ENCODE measurements at places on chromosomes 3 and 15.

- no peak for DNase-seq
Observed at GRCh38 chr3:196454935-196455334, 22.7 kb upstream of the UBXN7 start.

- DNase-seq = no peak
Observed at GRCh38 chr3:152595975-152596821, 238.7 kb upstream of the P2RY1 start.

GRCh38 chr3:111314898-111315297, 227.1 kb upstream of the CD96 start:
- no peak for DNase-seq

DNA sequence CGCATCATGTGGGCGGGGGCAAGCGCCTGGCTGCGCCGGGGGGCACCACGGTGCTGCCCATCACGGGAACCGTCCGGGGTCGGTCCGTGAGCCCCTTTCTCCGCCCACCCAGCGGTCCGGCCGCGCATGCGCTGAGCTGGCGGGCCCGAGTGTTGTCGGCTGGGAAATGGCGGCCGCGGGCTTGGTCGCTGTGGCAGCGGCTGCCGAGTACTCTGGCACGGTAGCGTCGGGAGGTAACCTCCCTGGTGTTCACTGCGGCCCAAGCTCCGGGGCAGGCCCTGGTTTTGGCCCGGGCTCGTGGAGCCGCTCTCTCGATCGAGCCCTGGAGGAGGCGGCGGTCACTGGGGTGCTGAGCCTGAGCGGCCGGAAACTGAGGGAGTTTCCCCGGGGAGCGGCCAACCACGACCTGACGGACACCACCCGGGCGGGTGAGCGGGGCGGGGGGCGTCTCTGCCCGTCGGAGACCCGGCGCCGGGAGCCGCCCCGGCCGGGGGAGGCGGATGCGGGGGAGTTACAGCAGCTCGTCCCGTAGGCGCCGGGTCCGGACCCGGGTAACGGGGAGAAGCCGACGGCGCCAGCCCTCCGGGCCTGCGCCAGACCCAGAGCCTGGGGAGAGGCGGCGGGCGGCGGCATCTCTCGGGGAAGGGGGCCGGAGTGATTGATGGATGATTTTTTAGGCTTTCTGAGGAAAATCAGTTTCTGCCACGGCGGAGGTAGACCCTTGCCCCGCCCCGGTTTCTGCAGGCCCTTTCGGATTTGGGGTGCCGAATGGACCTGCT, at the start of gene LRCH3:
LRCH3 (plus strand) TSS at position 142 of the 779 bp plus-strand sequence; CDS start at position 167, 25 bp downstream.
- peak; percentile 79 for DNase-seq

DNA sequence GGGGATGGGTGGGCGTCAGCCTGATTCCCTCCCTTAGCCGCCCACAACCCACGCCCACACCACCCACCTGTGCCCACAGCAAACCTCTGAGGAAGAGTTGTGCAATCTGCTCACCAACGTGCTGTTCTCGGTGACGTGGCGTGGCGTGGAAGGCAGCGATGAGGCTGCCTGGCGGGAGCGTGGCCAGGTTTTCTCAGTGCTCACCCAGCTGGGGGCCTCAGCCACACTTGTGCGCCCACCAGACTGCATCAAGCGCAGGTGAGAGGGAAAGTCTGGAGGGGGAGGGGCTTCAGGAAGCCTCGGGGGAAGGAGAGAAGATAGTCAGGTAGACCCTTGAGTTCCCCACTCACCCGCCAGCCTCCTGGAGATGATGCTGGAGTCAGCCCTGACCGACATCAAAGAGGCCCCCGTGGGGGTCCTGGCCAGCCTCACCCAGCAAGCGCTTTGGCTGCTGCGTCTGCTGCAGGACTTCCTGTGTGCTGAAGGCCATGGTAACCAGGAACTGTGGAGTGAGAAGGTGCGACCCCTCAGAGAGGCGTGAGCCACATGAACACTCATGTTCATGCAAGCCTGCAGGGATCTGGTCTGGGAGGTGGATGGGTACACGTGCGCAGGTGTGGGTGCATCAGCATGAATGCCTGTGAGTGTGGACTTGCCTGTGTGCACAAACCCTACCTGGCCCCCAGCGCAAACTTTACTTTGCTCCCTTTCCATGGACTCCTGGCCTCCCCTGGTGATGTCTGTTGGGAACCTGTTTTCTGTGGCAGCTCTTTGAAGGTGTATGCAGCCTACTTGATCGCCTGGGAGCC, 21.7 kb downstream of the NBEAL2 start:
- DNase-seq = no peak

GRCh38 chr3:32120471-32120870, 14.1 kb downstream of the GPD1L start:
- no peak for DNase-seq

DNA sequence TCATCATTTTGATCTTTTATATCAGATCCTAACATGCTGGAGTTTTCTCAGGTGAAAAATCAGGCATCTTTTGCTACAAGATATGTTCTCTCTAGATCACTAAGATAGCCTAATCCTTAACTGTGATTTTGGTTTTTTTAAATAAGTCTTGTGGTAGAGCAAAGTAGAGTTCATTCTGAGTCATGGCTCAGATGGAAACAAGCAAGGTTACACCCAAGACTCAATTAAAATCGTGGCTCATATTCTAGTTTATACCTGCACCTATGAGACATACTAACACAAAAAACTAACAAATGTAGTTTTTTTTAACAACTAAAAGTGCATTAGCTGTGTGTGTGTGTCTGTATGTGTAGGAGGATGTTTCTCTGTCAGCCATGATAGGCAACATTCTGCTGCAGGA, 428.2 kb downstream of the NLGN1 start:
- no peak for DNase-seq

- DNase-seq = no peak
Observed at GRCh38 chr3:72964633-72965032, 32.0 kb upstream of the PPP4R2 start.

DNA sequence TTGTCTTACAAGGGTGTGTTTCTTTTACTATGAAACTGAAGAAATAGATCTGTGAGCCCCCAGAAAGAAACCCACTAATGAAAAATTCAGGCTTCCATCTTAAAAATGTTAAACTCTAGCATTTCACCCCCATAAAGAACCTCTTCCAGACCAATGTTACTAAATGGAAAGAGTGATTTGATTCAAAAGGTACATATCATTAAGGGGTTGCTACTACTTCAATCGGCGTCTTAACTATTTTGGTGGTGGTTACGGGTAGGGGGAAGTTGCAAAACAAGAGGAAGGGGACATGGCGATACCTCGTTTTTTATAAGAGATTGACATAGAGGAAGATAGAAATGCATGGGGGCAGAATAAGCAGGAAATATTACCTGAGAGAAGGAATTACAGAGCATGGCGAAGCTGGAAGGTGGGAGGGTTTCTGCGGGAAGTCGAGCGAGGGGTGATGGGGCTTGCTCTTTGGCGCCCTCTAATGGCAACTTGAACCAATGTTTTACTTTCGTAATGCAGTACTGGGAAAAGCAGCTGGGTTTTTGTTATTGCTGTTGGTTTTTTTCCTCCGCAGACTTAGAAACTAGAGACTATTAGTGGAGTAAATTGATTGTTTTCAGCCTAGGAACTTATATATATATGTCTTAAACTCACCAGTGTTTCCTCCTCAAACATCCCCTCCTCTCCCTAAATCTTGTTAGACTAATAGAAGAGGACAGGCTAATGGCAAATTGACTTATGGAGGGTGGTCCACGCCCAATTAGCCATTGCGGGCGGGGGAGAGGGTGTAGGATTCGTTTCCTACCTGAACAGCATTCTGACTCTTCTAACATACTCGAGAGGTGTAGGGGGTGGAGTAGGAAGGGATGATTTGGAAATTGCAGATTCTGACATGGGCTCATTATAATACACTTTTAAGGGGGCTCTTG, 11.3 kb upstream of the SOX2 start:
- DNase-seq = peak; percentile 84

DNA sequence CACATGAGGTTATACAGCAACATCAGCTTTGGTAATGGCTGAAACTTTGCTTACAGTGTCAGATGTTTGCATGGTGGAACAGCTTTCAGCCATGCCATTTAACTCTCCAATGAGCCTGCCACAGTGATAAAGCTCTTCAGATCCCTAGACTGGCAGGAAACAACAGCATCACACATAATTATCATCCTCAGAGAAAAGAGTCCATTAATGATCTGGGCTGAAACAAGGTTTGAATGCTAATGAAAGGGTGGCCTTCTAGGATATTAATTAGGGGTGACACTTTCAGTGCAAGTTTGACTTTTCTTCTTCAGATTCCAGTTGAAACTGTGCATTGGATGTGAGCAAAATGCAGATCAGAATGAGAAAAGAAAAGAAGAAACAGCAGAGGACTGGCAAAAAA, 166.6 kb downstream of the IGSF11 start:
- DNase-seq = no peak

DNA sequence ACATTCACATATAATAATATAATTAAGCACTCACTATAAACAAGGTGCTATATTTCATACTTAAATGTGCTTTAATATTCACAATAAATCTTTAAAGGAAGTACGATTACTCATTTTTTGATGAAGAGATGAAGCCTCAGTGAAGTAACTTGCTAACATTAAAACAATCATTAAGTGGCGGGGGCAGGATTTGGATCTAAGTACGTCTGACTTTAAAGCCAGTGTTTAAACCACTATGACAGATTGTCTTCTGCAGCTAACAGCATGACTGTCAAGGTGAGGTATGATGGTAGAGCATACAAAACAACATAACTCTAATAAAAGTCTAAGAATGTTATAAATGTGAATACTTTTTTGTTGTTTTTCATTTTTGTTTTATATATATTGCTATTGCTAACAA, 862.1 kb downstream of the ROBO1 start:
- DNase-seq = no peak

DNA sequence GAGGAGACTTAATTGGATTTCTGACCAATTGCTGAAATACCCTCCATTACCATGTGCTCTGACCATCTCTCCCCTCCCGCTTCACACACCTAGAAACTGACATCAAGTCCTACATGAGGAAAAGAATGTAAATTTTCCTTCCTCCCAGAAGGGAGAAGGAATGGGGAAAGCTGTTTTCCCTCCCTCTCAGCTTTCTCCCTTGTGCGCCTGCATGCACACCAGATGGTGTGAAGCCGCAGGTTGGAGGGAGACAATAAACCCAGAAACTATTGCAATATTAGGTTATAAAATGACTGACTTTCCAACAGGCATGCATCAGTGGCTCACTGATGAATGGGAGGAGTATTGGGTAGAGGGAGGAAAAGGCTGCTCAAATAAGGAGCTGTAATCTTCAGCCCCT, 50.9 kb downstream of the MB21D2 start:
- DNase-seq = no peak

- no peak for DNase-seq
Observed at GRCh38 chr3:196517162-196517800, 2.1 kb upstream of the SMCO1 start.

DNA sequence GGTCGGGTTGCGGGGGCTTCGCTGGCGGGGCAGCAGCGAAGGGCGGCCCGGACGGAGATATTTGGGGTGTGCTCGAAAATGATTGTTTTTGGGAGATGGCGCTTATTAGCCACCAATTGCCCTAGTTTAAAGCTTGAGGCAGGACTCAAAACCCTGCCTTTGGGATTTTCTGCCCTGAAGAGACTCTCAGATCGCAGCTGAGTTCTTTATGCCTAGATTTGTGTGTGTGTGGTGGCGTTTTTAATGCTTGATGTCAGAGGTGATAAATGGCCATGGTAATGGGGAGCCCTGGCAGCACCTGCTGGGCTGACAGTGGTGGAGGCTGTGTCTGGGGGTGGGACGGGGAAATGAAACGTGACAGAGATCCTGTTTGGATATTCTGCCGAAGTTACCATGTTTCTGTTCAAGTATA, 604 bp downstream of the KCTD6 start:
- no peak for DNase-seq

- DNase-seq = no peak
Observed at GRCh38 chr3:192068464-192069254, 607.7 kb downstream of the PYDC2 start.

DNA sequence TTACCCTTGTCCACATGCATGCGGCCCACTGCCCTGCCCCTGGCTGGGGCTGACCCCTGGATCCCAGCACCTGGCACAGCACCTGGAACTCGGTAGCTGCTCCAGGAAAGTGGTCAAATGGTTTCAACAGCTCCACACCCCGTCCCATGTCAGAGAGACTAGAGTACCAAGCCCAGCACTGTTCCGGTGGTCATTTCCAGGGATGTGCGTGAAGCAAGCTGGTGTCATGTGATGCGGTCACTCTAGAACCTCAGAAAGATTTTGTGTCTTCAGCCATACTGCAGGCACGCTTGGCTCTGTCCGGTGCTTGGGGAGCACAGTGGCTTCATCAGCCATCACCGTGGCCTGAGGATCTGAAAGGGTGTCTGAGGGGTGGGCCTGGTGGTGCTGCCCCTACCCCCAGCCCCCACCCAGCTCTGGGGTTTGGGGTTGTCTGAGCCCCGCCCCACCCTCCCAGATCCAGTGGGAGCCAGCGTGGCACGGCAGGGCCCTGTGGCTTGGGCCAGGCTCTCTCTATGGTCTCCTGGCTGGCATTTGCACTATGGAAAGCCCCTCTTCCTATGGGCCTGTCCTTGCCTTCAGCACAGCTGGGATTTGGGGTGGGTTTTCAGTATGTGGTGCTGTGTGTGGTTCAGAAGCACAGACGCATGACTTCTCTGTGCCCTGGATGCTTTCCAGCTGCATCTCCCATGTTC, 15.3 kb downstream of the APBA2 start:
- no peak for DNase-seq

GRCh38 chr3:46694520-46694919, 1.0 kb upstream of the ALS2CL start:
- DNase-seq = no peak

- no peak for DNase-seq
Observed at GRCh38 chr3:9598783-9599387, 45.3 kb upstream of the LHFPL4 start.

GRCh38 chr3:105144837-105145236, 221.9 kb upstream of the ALCAM start:
- no peak for DNase-seq

DNA sequence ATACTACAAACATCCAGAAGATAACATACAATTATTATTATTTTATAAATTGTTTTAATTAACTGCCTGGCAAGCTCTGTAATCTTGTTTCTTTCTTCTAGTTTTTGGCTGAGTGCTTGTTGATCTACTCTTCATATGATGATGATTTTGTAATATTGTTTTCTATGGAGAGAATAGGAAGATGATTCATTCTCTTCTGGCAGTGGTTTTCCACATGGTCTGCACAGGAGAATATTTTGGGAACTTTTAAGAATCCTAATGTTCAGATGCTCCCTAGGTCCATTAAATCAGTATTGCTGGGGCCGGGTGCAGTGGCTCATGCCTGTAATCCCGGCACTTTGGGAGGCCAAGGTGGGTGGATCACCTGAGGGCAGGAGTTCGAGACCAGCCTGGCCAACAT, 37.6 kb downstream of the CACNA2D3 start:
- no peak for DNase-seq

DNA sequence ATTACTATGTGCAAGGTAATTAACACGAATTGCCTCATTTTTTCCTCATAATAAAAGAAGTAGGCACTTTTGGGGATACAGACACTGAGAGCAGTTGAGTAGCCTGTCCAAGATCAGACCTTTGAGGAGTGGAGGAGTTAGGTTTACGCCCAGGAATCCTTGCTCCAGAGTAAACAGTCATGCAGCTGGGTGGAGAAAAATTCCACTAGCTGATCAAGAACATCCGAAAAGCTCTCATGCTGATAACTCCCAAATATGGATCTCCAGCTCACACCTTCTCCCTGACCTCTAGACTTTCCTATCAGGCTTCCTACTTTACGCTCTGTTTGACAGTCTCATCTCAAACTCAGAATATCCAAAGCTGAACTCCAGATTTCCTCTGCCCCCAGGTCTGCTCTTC, 53.3 kb downstream of the ST6GAL1 start:
- DNase-seq = no peak

Data from NCI-H1436 (cell line).